Fibroblast of skin of scalp (primary cell): ENCODE measurements at places on chromosomes 7 and 10.
A peak's percentile ranks its signal among the peaks of the same experiment; 100 is the strongest.

DNA sequence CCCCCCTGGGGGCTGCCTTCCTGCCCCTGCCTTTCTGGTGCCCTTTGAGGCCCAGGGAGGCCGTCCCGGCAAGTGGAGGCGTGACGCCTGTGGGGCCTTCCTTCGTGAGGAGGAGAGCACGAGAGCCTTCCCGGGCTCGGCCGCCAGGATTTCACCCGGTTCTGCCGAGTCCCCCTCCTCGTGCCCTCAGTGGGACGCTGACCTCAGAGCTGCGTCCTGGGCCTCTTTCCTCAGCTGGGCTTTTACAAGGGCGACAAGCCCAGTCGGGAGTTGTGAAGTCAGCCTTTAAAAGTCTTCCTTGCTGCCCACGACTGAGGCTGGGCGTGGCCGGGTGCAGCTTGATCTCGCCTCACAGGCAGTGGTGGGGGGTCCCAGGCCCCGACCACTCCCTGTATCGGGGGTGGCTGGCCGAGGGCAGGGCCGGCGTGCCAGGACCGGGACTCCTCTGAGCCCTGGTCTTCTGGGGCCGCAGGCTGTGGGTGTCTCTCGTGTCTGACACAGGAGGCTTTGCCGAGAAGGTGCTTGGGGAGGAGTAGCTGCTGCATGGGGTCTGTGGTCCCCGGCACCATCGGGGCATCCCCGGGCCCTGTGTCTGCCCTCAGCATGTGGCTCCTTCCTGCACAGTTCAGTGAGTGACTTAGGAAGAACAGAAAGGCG lies 41.8 kb downstream of the FAM20C start:
- no peak for DNase-seq

GRCh38 chr10:132537684-132538001 lies at the start of gene INPP5A:
Gene INPP5A (plus strand): TSS chr10:132537787. CDS start chr10:132538097, 310 bp downstream.
- DNase-seq = no peak

GRCh38 chr10:127210936-127211466 lies 14.6 kb upstream of the INSYN2A start:
- DNase-seq = no peak

DNA sequence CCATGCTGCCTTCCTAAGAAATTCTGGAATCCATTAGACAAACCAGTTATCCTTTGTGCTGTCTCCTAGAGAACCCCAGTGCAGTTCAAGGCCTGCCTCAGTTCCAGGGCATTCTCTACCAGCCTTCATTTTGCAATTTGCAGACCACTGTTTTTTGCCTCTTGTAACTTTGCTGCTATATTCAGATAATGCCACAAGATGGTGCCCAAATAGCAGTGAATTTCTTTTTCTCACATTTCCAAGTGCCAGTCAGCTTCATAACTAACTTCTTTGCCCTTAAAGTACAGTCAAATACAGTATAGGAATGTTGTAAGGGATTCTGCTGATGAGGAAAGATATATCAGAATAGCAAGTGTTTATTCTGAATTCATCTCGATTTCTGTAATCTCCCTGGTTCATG lies 25.2 kb downstream of the LOXL4 start:
- peak; percentile 49 for DNase-seq

GRCh38 chr10:72487521-72487920 lies 132.8 kb upstream of the DNAJB12 start:
- DNase-seq = no peak

DNA sequence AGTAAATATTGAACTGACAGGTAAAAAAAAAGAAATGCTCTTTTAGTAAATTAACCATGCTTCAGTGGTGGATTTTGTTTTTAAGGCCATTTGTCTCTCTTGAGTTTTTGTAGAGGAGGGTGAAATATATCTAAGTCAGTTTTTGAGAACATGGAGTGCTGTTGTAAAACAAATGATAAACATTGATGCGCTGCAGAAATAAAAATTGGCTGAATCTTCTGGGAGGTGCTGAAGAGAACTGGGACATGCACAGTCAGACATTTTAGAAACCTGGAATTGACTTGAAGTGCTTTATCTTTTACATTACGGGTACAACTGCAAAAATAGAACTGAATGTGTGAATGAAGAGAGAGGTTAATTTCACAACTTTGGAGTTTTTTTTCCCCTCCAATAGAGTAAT lies 203.0 kb upstream of the HDAC9 start:
- DNase-seq = no peak

DNA sequence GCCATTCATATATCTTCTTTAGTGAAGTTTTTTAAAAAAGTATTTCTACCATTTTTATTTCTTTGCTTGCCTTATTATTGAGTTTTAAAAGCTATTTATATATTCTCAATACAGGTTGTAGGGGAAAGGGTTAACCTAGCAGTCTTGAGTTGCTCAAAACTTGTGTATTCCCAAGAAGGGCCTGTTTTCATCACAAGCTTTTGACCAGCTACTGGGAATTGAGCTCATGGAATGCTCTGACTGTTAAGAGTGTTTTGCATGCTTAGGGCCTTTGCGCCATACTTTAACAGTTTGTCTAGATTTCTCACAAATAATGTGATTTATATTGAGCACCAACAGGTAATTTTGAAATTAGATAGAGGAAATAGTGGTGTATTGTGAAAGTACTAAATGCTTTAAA lies 72.0 kb upstream of the CALCR start:
- DNase-seq = no peak

DNA sequence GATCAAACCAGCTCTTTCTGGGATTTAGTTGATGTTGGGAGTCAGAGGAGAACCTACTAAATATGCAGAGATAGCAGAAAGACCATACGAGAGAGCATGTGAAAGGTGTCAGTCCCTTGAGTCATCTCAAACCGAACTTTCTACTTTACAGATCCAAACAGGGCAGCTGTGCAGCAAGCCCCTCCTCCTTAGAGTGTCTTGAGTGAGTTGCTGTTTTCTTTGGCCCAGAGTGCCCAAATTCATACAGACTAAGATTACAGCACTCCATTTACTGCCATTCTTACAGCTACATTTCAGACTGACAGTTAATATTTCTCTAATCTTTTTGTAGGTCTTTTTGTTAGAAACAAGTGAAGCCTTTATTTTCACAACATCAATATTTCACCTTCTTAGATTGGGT lies 53.4 kb downstream of the NRCAM start:
- peak; percentile 38 for DNase-seq

- peak; percentile 15 for DNase-seq
These were observed 64.0 kb upstream of the TRIM8 start for GRCh38 chr10:102580230-102580629.

GRCh38 chr7:130974794-130975193 lies 240.8 kb upstream of the KLF14 start:
- no peak for DNase-seq

DNA sequence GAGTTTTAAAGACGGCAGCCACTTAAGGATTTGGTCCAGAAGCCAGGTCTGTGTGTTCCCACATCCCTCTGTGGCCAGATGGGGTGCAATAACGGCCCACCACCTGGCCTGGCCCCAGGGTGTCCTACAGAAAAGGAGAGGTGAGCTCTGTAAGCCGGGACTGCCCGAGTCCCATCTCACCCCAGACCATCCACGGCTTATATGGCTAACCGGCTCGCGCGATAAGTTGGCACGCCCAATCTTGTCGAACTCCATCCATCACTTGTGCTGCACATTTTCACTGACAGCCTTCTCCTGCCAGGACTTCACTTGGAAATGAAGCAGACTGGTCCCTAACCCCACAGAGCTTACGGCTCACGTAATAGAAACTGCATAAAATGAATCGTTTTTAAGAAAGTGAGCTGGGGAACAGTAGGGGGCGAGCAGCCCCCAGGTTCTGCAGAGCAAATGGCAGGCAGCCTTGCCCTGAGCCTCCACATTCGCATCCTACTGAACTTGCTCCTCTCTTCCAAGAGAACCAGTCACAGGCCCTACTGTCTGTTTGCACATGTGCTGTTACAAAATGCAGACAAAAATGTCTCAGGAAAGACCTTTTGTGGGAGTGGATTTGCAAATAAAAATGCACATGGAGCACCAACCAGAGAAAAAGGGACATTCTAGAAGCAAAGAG lies 98.2 kb downstream of the TNS3 start:
- peak; percentile 41 for DNase-seq

DNA sequence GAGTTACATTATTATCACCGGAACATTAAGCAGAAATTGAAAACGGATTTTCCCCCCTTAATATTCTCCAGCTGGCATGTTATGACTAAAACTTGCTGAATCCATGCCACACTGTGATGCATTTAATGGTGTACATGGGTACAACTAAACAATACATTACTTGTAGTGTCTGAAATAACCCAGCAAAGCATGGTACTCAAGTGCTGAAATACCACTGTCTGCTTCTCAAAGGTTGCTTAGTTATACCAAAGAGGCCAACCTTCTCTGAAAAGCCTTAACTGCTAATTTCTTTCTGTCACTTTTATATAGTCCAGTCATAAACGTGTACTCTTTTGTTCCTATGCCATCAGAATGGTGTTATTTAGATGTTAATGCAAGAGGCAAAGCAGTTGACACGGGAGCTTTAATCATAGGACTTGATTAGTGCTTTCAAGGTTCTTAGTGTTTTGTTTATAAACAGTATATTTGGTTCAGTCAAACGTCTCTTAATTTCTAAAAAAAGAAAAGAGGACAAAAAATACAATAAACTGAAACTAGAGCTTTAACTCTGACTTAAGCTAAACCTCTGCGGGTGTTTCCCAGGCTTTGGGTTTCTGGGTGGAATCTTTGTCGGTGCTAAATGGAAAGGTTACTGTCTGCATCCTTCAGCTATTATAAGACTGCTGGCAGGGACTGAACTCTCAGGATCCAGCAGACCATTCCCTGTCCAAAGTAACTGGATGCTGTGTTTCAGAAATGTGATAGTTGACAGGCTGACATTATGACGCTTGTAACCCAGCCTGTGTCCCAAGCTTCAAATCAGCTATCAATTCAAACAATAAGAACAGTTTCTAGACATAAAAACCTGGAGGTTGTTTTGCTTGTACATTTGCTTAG lies 202.6 kb downstream of the PPP1R3A start:
- no peak for DNase-seq

GRCh38 chr10:71213761-71214440 lies 1.5 kb downstream of the UNC5B start:
- peak; percentile 95 for DNase-seq

- DNase-seq = no peak
These were observed 56.3 kb downstream of the GRID1 start for GRCh38 chr10:86310291-86310690.

GRCh38 chr7:4712281-4713182 lies 30.4 kb downstream of the FOXK1 start:
- DNase-seq = peak; percentile 44

DNA sequence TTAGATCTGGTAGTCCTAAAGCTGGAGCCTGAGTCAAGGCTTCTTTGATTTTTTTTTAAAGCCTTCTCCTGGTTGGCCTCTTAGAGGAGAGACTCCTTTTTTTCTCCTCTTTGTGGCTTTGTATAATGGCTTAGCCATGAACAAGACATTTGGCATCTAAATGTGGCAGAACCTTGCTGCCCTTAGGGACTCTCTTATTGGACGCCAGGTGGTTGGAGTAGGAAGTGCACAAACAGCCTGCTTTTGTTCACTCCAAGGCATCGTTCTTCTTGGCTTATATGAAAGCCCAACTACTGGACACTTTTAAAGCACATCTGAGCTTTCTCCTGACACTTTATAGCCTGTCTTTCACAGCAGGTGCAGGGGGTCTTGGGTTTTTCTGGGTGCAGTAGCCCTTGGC lies 25.0 kb downstream of the ZPBP start:
- DNase-seq = no peak

- peak; percentile 63 for DNase-seq
These were observed 57.4 kb downstream of the NEUROG3 start for GRCh38 chr10:69515699-69516259.

DNA sequence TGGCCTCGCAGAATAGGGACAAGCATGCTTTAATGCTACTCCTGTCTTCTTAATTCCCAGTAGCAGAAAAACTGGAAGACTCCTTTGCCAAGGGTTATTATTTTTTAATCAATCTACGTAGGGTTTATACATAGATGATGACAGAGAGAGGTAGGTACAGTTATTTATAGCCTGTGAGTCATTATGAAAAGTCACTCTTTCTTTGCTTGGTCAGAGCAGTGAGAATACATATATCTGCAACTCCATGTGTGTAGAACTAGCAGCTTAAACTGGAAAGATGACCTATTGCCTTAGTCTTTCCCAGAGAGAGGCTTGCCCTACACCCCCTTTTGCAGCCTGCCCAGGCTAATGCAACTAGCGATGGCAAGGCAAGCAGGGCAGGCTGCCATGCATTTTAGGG lies 1050.6 kb downstream of the NRG3 start:
- DNase-seq = no peak

DNA sequence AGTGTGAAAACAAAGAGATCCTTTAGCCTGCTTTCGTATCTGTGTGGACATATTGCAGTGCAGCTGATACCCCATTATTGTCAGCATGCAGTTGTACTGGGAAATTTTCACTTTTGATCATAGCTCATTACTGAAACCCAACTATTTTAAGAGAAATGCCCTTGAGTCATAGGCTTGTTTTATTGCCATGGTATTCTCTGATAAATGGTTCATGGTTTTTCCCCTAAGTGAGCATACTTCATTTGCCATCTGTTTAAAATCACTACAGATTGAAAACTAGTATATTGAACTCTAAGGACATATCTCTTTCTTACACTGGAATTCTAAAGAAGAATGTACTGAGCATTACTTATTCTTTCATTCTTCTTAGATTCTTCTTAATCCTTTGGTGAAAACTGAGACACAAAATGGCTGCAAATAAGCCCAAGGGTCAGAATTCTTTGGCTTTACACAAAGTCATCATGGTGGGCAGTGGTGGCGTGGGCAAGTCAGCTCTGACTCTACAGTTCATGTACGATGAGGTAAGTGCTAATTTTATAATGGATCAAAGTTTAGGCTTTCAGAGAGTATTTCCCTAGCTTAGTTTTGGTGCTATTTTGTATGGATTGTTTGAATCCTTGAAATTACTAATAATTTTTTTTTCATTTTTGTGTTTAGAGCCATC lies 63.0 kb downstream of the RALA start:
- peak; percentile 50 for DNase-seq
